ENCODE measurements at places on chromosomes 6 and 20.

DNA sequence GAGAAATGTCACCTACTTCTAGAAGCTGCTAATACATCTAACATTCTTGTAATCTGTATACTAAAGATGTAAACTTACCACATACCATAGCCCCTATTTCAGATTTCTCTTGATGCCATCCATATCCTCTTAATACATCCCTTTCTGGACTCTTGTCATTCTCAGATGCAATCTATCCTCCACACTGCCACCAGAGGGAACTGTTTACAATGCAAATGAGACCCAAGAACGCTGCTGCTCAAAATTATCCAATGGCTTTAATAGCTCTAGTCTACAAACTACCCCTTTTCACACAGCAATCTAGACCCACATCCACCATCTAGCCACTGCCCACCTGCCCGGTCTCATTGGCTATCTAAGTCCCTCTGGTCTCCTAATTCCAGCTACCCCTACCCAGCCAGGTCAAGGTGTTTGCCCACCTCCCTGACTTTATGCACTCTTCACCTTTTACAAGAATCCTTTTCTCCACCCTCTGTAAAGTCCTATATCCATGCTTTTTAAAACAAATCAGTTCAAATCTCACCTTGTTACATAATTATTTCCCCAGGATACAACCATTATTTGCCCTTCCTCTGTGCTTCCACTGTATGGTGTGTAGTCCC lies 14.8 kb downstream of the FAXC start:
- no peak for DNase-seq

- DNase-seq = no peak
Measured at GRCh38 chr6:113599444-113599843, 257.7 kb upstream of the MARCKS start.

- DNase-seq = no peak
Measured at GRCh38 chr20:14991023-14991422, 653.6 kb upstream of the FLRT3 start.

DNA sequence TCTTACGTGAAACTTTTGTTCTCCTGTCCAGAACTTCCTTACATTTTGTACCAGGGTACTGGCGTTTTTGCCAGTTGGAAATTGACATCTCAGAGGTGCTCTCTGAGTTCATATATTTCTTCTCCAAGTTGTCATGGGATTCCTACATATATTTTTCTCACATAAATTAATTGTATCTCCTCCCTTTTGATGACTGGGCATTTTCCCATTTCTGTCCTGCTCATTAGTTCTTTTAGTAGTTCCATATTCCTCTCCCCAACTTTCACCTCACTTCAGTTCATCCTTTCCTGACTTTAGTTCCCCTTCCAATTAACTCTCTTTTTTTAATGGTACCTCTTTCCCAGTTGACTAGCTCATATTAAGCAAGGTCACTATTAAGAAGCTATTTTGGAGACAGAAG lies 10.8 kb downstream of the ZKSCAN8 start:
- DNase-seq = no peak

- DNase-seq = no peak
Measured at GRCh38 chr20:54140927-54141566, 32.7 kb downstream of the CYP24A1 start.

GRCh38 chr6:113635222-113635986 lies 221.7 kb upstream of the MARCKS start:
- no peak for DNase-seq

DNA sequence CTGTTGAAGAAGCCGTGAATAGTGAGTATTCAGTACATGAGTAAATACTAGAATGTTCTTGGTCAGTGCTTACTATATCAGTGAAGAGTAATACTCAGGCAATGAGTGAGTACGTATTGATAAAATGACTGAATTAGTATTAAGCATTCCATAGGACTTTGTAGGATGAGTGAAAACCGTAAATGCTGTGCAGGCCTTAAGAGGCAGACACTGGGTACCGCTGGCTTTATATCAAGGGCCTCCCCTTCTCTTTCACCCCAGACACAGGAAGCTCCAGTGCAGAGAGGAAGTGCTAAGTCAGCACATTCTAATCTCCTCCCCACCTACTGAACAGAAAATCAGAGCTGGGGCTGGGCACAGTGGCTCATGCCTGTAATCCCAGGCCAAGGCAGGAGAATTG lies 24.2 kb downstream of the POFUT1 start:
- DNase-seq = no peak

GRCh38 chr20:62021793-62022385 lies 43.8 kb downstream of the TAF4 start:
- DNase-seq = no peak

DNA sequence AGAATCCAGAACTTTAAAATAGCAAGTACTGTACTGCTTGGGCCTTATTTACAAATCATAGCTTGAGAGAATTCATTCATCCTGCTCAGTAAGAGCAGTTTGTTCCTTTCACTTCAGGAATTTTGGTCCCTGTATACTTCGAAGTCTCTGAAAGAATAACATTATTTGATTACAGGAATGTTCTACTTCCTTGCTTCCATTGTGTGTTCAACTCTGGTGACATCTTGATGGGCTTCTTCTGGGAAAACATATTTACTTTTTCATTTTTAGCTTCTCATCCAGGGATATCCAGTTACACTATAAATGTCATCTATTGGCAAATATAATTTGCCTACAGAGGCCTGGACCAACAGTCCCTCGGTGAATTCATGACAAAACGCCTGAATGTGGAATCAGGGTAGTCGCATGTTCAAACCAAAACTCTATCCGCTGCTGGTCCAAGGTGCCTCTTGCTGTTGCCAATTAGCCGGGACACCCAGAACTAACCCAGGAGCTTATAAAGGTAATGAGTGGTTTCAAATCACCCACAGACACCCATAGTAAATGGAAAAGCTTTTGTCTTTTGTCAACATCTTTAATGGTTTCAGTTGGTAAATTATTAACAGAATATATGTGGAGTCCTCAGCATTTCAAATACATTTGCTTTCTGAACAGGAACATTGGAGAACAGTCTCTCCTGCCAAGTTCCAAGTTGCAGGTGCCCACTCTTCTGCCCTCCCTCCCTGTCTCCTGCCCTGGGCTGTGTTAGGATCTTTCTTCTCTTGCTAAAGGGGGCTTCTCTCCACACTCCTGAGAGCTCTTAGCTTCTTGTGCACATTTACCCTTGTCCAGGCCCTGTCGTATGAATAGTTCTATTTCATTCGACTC lies 162.5 kb upstream of the CITED2 start:
- DNase-seq = no peak

- no peak for DNase-seq
Measured at GRCh38 chr6:68042339-68043121, 592.6 kb upstream of the ADGRB3 start.
